ENCODE measurements at places on chromosomes 6 and 20.

- DNase-seq = peak; percentile 78
Measured at GRCh38 chr20:25865715-25866656, 169.3 kb upstream of the ZNF337 start.

DNA sequence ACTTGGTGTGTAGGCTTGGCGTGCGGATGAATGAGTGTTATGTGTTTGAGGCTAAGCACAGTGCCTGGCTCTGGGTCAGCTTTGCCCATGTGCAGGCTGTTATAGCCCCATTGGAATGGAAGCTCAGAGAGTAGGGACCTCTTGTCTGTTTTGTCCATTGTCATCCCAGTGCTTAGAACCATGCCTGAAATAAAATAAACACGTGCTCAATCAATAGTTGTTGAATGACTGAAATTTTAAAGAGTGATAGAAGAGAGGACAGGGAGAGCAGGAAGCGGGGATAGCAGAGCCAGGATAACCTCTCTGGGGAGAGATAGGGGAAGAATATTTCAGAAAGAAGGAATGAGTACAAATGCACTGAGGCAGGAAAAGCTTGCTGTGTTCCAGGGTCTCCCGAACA is 263.9 kb downstream of the HIVEP2 start:
- no peak for DNase-seq

GRCh38 chr6:90135667-90136066 is 161.0 kb downstream of the BACH2 start:
- no peak for DNase-seq

GRCh38 chr6:34237316-34237721 is 646 bp downstream of the HMGA1 start:
- DNase-seq = no peak

GRCh38 chr6:159075506-159076228 is 30.9 kb upstream of the TAGAP start:
- no peak for DNase-seq

DNA sequence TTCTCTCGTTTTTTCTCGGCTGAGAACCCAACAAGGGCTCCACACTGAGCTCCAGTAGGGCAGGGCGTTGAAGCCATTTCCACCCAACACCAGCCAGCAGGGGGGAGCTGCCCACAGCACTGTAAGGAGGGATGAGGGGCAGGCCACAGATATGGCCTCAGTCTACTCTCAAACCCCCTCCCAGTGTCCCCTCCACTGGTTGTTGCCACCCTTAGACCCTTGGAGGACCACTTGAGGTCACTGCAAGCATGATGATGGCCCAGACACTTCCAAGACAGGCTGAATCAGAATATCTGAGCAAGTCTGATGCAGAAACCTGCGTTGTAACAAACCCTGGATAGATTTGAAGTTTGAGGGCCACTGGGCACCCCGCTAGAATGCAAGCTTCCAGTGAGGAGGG is 217.0 kb upstream of the CST7 start:
- DNase-seq = no peak

DNA sequence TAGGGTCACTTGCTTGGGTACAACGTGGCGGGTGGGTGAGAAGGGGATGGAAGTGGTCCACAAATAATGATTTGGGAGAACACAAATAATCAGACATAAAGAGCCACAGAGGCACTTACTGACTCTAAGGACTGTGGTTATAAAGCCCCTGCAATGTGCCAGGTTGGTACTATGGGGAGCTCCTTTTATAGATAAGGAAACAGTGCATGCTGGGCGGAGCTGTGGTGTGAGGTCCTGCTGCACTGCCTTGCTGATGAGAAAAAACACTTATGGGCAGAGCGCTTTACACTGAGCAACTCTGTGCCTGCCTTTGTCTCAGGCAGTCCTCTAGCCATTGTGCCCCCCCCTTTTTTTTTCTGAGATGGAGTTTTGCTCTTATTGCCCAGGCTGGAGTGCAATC is 29.1 kb upstream of the SCRT2 start:
- DNase-seq = no peak

DNA sequence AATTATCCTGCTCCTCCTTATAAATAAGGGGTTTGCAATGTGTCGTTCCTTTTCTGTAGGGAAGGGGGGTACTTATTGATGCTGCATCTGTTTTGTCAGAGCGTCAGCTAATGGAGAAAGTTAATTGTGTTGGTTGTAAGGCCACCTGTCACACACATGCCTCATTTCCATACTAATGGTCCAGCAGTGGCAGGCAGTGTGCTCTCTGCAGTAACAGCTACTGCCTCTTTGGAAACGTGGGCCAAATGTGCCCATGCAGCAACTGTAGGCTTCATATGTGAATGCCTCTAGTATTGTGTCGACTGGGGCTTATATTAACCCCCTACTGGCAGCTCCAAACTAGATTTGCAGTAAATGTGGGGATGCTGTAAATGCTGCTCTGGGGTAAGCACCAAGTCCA is 56.3 kb upstream of the OLIG3 start:
- DNase-seq = no peak

- no peak for DNase-seq
Measured at GRCh38 chr6:170080828-170081371, 210.0 kb downstream of the DLL1 start.

DNA sequence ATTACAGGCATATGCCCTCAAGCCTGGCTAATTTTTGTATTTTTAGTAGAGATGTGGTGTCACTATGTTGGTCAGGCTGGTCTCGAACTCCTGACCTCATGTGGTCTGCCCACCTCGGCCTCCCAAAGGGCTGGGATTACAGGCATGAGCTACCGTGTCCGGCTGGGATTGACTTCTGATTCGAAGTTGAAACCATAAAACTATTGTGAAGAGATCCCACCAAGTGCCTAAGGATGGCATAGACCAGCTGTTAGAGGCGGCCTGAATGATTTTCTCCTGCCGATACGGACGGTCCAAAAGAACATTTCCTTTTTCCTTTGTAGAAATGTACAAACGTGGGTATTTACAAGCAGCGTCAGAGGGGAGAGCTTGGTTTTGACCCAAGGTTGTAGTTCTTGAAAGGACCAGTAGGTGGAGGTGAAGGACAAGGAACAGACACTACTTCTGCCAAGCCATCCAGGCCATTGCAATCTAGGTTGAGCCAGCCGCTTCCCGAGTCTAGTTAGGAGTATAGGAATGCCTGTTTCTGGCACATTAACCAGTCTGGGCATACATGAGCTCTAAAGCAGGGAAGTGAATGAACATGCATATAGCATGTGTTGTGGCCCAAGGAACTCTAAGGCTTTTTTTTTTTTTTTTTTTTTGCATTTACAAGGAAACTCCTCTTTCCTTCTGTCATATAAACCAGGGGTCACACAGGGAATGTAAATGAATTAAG is 29.0 kb downstream of the MOCS3 start:
- peak; percentile 72 for DNase-seq

DNA sequence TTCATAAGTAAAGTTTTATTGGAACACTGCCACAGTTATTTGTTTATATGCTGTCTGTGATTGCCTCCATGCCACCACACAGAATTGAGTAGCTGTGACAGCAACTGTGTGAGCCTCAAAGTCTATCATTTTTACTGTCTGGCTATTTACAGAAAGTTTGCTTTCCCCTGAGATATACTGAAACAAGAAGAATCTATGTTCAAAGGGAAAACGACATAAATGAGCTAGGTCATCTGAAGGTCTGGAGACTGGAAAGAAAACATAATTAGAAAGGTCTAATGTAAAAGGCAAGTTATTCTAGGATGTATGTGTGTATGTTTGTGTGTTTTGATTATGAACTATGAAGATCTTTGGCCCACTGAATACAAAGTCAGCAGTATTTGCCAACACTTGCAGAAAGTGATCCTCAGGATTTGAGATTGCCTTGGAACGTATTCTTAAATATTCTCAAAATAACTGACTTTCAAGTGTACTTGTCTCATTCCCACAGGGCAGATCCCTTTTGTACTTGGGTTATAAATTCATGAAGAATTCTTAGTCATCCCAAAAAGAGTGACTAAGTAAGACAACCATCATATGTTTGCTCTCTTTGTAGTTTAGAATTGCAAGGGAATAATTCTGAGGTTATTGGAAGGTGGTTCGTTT is 677.7 kb downstream of the DOK5 start:
- DNase-seq = no peak

DNA sequence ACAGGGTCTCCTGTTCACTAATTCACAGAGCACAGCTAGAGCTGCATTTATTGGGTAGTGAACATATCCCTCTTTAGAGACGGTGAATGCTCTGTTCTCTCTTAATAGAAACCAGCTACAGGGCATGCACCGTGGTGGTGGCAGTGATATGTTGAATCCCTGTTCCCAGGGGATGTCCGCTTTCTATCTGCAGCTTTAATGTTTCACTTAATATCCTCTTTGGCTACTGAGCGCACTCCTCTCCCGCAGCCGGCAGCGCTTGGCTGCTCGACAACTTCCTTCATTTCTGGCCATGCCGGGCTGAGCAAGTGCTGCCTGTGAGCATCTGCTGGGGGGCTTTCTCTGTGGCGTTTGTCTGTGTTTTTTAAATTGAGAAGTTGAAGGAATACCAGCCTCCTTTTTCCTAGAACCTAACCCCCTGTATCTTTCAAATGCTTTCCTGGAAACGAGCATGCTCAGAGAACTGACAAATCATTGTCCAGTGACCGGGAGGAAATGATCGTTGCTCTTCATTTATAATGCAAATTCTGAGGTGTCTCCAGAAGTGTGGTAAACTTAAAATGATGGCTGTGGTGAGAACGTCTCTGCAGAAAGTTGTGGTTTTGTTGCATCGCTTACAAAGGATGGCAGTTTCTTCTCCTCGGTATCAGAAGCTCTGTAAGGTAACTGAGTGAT is 297.9 kb downstream of the UTRN start:
- peak; percentile 57 for DNase-seq

DNA sequence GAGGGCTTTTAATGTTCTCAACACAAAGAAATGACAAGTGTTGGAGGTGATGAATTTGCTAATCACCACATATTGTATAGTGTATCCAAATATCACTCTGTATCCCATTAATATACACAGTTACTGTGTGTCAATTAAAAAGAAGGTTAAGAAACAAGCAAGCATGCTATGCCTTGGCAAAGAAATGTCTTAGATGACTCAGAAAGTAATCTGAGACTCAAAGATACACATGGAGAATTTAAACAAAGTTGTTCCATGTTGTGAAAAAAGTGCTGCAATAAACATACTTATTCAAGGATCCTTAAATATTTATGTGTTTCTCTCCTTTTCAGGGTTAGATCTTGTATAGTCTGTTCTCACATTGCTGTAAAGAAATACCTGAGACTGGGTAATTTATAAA is 300.9 kb downstream of the DHX35 start:
- no peak for DNase-seq

- no peak for DNase-seq
Measured at GRCh38 chr6:119728935-119729334, 379.4 kb upstream of the MAN1A1 start.
